Epithelial cell of esophagus (primary cell): ENCODE measurements at places on chromosomes 4 and X.

- peak; percentile 49 for DNase-seq
Observed at GRCh38 chr4:153466949-153467896, 1.1 kb downstream of the TMEM131L start.

DNA sequence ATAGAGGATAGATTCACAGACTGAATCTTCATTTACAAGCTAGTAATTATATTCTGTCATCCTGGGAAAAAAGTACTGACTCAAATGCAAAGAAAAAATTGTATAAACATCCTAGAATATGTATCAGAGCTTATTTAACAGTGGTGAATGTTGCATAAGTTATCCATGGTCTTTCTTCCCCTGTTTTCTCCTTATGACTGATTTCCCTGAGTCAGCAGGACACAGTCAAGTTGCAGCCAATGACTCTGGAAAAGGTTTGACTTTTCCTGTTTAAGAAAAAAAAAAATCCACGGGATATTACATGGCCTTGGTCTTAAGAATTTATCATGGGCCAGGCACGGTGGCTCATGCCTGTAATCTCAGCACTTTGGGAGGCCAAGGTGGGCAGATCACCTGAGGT lies 36.5 kb downstream of the INPP4B start:
- DNase-seq: peak; percentile 4

- no peak for DNase-seq
Observed at GRCh38 chr4:102710986-102711385, 49.8 kb downstream of the MANBA start.

GRCh38 chr4:114025176-114025777 lies 45.8 kb upstream of the ARSJ start:
- DNase-seq: no peak

GRCh38 chr4:18508786-18509185 lies 487.2 kb upstream of the LCORL start:
- no peak for DNase-seq

DNA sequence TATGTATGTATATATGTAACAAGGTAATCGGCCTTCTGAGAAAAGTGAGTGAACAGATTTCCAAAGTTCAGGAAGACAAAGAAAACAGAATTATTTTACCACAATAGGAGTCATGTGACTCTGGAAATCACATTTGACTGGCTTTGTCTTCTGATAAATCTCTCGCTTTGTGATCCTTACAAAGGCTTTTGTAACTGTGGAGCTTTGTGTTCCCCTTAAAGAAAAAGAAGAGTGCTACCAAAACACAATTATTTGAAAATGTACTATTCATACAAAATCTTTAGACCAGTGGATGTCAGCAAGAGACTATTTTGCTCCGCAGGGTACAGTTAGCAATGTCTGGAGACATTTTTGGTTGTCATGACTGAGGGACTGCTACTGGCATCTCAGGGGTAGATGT lies 238.8 kb downstream of the LDB2 start:
- no peak for DNase-seq
